ENCODE measurements at places on chromosomes 2 and 18. TPM values are rescaled to one million over a fixed set of nuclear protein-coding genes. Genes with fewer than 3 reads are reported as not detected.
A peak's percentile ranks its signal among the peaks of the same experiment; 100 is the strongest.

The KCNIP3 gene
- not detected for polyA plus RNA-seq

The ADCY3 gene
- polyA plus RNA-seq = 17.2 TPM

DNA sequence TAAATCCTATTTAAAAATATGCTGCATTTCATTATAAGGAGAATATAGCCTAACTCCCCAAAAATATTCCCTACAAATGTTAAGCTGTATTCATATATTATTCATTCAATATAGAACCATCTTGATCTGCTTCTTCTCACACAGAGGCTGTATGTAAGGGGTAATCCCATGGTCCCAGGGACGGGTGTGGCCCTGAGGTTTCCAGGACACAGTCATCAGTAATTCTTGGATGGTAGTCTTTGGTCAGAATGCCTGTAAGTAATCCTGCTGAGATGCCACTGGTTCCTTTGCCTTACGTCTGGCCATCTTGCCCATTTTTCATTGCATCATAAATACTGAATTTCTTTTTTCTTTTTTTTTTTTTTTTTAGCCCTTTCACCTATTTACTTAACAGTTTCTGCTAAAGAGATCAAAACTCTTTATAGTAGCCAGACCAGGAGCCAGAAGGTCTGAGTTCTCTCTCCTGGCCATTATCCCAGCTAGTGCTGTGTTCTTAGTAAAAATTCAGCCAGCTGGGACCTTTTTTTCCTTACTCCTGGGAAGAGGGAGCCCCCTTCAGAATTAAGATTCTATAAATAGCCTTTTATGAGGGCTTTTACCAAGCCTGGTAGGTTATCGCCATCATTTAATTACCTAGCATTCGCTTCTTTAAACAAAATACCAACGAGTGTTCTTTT, 134.9 kb downstream of the SOX11 start:
- no peak overlapping the region for H3K4me3 ChIP-seq
- no peak for DNase-seq
- no peak overlapping the region for H3K27ac ChIP-seq
- H3K4me1 ChIP-seq = no peaks in the 10 kb centered on the region

DNA sequence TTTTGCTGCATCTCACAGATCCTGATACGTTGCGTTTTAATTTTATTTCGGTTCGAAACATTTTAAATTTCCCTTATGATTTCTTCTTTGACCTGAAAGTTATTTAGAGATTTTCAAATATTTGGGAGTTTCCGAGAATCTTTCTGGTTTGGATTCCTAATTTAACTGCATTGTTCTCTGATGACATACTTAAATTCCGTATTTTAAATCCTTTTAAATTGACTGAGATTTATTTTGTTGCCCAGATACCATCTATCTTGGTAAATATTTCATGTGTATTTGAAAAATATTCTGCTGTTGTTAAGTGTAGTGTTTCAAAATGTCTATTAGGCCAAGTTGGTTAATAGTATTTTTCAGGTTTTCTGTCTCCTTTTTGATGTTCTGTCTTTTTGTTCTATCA, 37.7 kb downstream of the MROH2A start:
- no peaks in the 10 kb centered on the region for H3K36me3 ChIP-seq
- no peak overlapping the region for H3K27ac ChIP-seq
- H3K27me3 ChIP-seq = no peaks in the 10 kb centered on the region

DNA sequence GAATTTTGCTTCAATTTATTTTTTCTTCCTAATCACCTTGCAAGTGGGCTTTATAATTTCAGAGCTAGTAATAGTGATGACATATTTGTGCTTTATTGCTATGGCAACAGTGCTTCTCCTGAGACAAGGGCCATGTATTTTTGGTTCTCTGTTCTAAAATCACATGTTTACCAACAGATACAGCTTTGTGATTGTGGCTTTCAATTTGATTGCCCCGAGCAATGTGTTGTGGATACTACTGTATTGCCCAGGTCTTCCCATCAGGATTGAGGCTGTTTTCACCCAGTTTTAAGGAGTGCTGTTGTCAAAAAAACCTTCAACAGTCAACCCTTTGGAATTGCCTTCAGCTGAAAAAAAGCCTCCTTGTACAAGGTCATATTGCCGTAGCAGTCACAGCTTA, 841.4 kb upstream of the VRK2 start:
- H3K27me3 ChIP-seq = no peaks in the 10 kb centered on the region
- no peak for DNase-seq
- no peaks in the 10 kb centered on the region for H3K36me3 ChIP-seq
- H3K27ac ChIP-seq = no peak overlapping the region
- no peak overlapping the region for H3K4me3 ChIP-seq

The SLC4A1AP gene
- 30.1 TPM for polyA plus RNA-seq

The RUFY4 gene
- 0.64 TPM for polyA plus RNA-seq

GRCh38 chr2:215692387-215693079, 256.7 kb upstream of the FN1 start:
- H3K27me3 ChIP-seq = no peaks in the 10 kb centered on the region
- no peak overlapping the region for H3K4me3 ChIP-seq
- no peaks in the 10 kb centered on the region for H3K4me1 ChIP-seq
- no peaks in the 10 kb centered on the region for H3K36me3 ChIP-seq

DNA sequence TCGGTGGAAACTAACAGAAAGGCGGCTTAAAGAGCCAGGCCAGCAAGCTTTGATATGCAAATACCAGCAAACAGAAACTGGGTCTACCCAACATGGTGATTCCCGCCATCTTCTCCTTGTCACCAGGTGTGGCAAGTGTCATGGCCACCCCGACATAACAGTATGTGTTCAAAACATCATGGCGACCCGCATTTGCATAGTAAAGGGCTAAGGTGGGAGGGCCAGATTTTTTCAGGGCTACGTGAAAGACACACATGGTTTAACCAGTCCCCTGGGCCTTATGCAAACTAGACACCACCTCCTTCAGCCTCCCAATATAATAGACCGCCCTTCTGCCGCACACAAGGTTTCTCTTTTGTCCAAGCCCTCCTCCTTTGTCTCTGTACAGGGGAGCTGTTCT, 260.4 kb downstream of the METTL4 start:
- H3K4me3 ChIP-seq = no peak overlapping the region
- no peak overlapping the region for H3K27ac ChIP-seq
- no peaks in the 10 kb centered on the region for H3K36me3 ChIP-seq
- H3K27me3 ChIP-seq = no peaks in the 10 kb centered on the region
- no peak for DNase-seq
- no peaks in the 10 kb centered on the region for H3K4me1 ChIP-seq

- no peak overlapping the region for H3K27ac ChIP-seq
- no peak for DNase-seq
- no peaks in the 10 kb centered on the region for H3K27me3 ChIP-seq
Observed at GRCh38 chr2:58098254-58099095, 51.9 kb downstream of the VRK2 start.

DNA sequence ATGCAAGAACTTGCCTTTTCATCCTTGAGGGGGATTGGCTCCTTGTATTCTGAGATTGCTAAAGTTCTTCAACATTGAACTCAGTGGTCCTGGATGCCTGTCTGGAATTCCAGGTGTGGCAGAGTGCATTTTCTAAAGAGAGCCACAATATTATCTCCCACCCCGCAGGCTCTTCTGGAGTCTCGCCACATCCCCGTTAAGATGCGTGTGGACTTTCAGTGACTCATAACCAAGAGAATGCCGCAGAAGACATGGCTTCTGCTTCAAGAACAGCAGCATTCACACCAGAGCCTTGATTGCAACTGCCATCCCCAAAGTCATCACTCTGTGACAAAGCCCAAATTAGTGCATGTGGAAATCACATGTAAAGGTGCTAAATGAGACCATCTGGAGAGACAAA, 142.7 kb downstream of the CDH20 start:
- H3K4me1 ChIP-seq = no peaks in the 10 kb centered on the region
- no peaks in the 10 kb centered on the region for H3K36me3 ChIP-seq
- no peak for DNase-seq
- H3K4me3 ChIP-seq = no peak overlapping the region
- H3K27me3 ChIP-seq = no peaks in the 10 kb centered on the region

GRCh38 chr2:190999058-190999457, 14.9 kb downstream of the STAT1 start:
- DNase-seq = no peak
- H3K36me3 ChIP-seq = peaks cover 84% of the 10 kb centered on the region
- H3K27me3 ChIP-seq = no peaks in the 10 kb centered on the region
- H3K4me3 ChIP-seq = no peak overlapping the region
- H3K27ac ChIP-seq = no peak overlapping the region
- peaks cover 2% of the 10 kb centered on the region for H3K4me1 ChIP-seq

The PRSS56 gene
- not detected for polyA plus RNA-seq

The ANKRD30BL gene
- polyA plus RNA-seq = 0.29 TPM

- DNase-seq = no peak
- H3K36me3 ChIP-seq = no peaks in the 10 kb centered on the region
- no peaks in the 10 kb centered on the region for H3K4me1 ChIP-seq
- peaks cover 2% of the 10 kb centered on the region for H3K27me3 ChIP-seq
Observed at GRCh38 chr18:21254576-21254975, 12.5 kb downstream of the GREB1L start.

GRCh38 chr18:21747268-21747667, 6.7 kb downstream of the MIB1 start:
- H3K27ac ChIP-seq = no peak overlapping the region
- peak overlapping the region; percentile 20 for H3K4me3 ChIP-seq
- H3K36me3 ChIP-seq = no peaks in the 10 kb centered on the region
- DNase-seq = no peak
- no peaks in the 10 kb centered on the region for H3K27me3 ChIP-seq

DNA sequence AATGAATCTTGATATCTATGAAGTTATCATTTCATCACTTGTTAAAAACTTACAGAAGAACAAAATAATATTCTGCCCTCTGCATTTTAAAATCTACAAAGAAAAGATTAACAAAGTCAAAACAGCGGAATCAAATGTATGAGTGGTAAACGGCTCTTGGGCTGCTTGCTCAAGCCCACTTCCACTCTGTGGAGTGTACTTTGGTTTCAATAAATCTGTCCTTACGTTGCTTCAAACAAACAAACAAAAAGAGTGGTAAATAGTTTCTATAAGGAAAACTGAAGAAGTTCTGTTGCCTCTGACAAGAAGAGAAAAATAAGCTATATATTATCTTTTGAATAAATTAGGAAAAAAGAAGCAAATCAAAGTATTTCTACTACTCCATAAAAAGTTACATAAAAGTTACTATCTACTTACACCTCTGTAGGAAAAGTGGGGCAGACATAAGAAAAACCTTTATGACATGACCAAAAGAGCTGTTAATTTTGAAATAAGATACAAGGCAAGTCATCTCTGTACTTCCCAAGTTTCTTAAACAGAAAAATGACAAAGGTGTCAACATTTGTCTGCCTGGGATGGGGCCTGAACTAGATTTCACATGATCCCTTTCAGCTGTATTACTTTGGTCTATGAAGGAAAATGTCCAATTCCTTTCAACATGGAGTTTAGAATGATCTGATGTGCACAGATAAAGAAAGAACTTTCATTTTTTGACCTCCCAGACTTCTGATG, 56.5 kb downstream of the MGAT4A start:
- H3K36me3 ChIP-seq = no peaks in the 10 kb centered on the region
- no peaks in the 10 kb centered on the region for H3K27me3 ChIP-seq
- no peak overlapping the region for H3K27ac ChIP-seq
- no peak for DNase-seq
- H3K4me1 ChIP-seq = no peaks in the 10 kb centered on the region
- H3K4me3 ChIP-seq = no peak overlapping the region

GRCh38 chr2:71713581-71714580, 260.5 kb downstream of the DYSF start:
- DNase-seq = no peak
- H3K4me1 ChIP-seq = no peaks in the 10 kb centered on the region
- no peak overlapping the region for H3K4me3 ChIP-seq
- no peaks in the 10 kb centered on the region for H3K36me3 ChIP-seq

DNA sequence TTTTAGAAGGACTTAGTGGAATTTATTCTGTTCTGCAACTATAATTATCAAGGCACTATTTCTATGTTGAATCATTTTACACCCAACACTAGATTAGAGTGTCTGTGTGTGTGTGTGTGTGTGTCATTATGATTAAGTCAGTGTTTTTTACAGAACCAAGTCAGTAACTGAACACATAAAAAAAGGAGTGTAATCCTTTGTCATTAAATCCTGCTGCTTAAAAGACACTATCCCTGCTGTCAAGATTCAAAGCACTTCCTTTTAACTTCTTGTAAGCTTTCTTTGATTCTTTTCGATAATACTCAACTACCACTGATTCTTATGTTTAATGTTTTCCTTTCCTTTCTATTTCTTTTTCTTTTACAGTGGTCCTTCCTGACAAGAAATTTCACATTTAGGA, 306.7 kb downstream of the ZNF804A start:
- DNase-seq = no peak
- no peaks in the 10 kb centered on the region for H3K27me3 ChIP-seq
- no peak overlapping the region for H3K27ac ChIP-seq
- H3K36me3 ChIP-seq = no peaks in the 10 kb centered on the region
- no peaks in the 10 kb centered on the region for H3K4me1 ChIP-seq
- H3K4me3 ChIP-seq = no peak overlapping the region

Measured in GM12878 (cell line).